ENCODE measurements at places on chromosomes 6 and 20. TPM values are rescaled to one million over a fixed set of nuclear protein-coding genes. Genes with fewer than 3 reads are reported as not detected.

Gene CD24
- 1,282 TPM for polyA plus RNA-seq

Gene BCAS1
- polyA plus RNA-seq = 2.3 TPM

Gene PHACTR3
- polyA plus RNA-seq = 9.7 TPM

Gene DOK5
- 8.0 TPM for polyA plus RNA-seq

Gene MUC22
- not detected for polyA plus RNA-seq

Gene BRD2
- 312 TPM for polyA plus RNA-seq
